ENCODE measurements at places on chromosomes 11 and 22.

DNA sequence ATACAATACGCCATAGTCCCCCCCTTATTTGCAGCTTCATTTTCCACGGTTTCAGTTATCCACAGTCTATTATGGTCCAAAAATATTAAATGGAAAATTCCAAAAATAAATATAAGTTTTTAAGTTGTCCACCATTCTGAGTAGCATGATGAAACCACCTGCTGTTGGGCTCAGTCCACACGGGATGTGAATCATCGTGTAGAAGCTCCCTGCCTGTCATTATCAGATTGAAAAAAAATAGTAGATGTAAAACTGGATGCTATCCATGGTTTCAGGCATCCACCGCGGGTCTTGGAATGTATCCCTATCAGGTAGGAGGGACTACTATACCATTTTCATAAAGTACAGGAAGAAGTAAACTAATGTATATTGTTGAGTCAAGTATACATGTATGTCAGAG, 127.4 kb downstream of the TTC17 start:
- DNase-seq, result no peak

DNA sequence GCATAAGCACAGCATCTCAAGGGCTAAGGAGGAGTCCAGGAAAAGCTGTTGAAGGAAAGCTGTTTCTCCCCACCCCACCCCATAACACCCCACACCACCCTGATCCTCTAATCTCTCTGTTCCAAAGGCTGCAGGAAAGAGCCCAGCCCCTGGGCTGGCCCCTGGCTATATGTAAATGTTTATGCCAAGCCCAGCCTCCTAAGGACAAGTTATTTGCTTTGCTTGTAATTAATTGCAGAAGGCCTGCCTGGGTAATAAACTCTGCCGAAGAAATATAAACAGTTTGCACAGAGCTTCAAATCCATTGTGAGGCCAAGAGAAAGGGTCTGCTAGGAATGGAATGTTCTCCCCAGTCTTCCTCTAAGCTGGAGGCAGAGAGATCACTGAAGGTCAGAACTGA, 21.2 kb downstream of the ARRB1 start:
- no peak for DNase-seq

DNA sequence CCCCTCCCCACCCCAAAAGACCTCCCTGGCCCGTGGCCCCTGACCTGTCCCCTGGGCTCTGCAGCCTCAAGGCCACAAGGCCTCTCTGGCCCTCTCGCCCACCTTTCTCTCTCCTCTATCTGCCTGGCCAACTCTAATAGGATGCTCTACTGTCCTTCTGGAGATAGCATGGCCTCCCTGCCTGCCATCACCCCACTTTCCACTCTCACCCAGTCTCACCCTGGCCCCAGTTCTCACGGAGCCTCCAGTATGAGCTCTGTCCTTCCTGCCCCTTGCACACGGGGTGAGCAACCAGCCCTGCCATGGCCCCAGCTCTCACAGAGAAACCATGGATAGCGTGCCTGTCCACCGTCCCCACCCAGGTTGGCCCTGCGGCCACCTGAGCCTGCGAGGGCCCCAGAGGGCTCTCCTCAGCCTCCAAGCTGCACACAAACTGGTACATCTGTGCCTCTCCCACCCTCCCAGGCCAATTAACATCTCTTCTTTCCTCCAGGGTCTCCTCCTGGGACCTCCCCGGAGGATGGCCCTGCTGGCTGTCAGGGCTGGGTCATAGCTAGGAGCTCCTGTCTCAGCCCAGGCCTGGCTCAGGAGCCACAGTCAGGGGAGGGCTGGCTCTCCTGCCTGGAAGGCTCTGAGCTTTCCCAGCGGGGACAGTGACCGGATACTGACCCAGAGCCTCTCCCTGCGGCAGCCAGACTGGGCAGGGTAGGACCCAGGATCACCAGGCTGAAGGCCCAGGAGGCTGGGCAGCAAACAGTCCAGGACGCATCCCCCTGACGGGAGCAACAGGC, 22.3 kb downstream of the RTN4R start:
- no peak for DNase-seq

- no peak for DNase-seq
Observed at GRCh38 chr11:8631395-8632118, 37.5 kb upstream of the STK33 start.

DNA sequence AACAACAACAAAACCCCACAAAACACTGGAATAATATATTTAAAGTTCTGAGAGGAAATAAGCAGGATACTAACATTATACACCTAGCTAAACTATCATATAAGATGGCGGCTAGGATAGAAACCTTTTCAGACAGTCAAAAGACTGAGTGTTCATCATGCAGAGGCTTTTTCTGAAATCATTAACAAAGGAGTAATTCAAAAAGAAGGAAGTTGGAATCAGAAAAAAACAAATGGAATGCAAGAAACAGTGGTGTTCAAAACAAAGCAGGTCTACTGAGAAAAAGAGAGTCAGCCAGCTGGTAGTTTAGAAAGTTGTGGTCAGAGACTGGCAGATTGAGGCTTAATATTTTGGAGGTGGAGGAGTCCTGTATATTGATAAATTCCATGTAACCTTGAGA, 30.1 kb upstream of the ZBTB44 start:
- DNase-seq, result no peak

DNA sequence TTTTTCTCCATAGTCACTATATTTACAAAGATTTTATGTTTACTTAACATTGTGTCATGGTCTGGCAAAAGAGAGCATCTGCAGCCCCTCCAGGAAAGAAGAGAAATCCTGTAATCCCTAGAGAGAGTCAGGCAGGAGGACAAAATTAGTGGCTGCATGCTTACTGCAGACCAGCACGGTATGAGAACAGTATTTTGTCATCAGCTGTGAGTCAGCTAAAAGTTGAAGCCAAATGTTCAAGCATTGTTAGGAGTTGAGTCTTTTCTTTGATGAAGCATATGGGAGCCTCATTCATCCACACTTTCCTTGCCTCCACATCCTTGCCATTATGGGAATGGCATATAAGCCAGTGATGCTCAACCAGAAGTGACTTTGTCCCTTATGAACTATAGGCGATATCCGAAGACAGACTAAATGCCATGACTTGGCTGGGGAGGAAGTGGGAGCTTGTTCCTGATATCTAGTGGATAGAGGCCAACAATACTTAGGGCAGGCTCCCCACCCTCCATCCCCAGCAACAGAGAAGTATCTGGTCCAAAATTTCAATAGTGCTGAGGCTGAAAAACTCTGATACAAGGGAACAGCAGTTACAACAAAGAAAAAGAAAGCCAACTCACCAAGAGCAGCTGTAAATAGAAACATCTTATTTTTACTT, 112.0 kb upstream of the OR5AK2 start:
- DNase-seq, result no peak

DNA sequence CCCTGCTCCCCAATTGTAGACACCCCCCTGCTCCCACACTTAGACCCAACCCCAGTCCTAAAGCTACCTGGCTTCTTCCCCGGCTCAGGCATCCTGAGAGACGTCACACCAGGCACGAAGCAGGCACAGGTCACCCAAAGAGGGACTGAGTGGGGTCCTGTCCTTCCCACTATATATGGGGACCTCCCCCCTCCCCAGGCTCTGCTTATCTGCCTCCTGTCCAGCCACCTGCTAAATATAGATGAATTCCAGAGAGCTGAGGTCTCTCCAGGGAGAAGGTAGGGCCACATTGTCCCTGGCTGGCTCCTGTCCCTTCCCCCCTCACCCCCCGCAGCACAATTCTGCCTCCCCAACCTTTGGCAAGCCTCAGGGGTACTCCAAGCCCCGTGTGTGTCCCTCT, at the start of gene MYBPC3:
Gene MYBPC3 (minus strand): TSS at position 147 of the 400 bp plus-strand sequence. CDS start 55 bp downstream, at position 92.
- DNase-seq, result no peak

GRCh38 chr11:12111549-12112520, 1.4 kb downstream of the MICAL2 start:
- no peak for DNase-seq

DNA sequence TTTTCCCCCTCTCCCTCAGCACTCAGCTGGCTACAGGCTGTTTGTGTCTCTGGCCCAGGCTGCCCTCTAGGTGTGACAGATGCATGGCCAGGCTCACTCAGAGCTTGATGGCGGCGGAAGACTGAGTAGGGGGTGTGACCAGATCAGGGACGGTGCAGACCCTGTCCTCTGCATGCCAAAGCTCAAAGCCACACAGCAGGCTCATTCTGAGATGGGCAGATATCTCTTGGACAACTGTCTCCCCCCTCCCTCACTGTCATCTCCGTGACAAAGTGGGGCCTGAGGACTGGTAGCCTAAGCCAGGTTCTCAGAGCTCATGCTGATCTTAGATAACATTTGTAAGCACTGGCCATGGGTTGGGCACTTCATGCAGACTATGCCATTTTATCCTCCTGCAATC, 231.3 kb downstream of the DSCAML1 start:
- DNase-seq, result no peak

- DNase-seq, result no peak
Observed at GRCh38 chr11:12175694-12176241, 65.4 kb downstream of the MICAL2 start.

DNA sequence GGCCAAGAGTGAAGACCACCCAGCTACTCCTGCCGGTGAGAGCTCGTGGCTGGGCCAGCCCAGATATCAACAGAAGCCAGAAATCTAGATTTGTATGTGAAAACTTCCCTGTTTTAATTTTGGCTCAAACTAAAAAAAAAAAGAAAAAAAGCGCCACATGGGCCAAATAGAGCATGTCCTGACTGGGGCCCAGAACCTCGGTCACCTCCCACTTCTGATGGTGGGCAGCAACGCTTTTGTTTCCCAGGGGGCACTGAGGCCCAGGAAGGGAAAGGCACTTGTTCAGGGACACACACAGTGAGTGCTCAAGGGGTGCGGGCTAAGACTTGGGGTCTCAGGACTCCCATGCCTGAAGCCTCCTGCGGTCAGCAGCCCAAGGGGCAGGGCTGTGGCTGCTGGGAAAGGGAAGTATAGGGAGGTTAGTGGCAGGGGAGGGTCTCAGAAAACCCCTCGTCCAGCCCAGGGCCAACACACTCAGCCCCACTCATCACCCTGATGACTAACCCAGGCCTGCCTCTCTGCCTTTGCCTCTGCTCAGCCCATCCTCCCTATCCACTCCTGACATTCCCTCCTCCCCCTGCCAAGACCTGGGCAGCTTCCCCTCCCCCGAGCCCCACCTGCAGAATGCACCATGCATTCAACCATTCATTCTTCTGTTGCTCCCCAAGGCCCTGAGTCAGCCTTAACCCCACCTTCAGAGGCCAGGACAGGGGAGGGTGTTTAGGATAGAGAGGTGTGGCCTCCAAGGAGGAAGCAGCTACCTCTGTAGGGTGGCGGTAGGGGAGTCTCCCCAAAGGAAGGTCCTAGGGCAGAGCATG, 30.0 kb upstream of the TCF20 start:
- DNase-seq, result no peak

- no peak for DNase-seq
Observed at GRCh38 chr11:90286640-90287039, 63.8 kb upstream of the CHORDC1 start.

- peak; percentile 8 for DNase-seq
Observed at GRCh38 chr11:108880510-108880909, 215.6 kb downstream of the DDX10 start.

DNA sequence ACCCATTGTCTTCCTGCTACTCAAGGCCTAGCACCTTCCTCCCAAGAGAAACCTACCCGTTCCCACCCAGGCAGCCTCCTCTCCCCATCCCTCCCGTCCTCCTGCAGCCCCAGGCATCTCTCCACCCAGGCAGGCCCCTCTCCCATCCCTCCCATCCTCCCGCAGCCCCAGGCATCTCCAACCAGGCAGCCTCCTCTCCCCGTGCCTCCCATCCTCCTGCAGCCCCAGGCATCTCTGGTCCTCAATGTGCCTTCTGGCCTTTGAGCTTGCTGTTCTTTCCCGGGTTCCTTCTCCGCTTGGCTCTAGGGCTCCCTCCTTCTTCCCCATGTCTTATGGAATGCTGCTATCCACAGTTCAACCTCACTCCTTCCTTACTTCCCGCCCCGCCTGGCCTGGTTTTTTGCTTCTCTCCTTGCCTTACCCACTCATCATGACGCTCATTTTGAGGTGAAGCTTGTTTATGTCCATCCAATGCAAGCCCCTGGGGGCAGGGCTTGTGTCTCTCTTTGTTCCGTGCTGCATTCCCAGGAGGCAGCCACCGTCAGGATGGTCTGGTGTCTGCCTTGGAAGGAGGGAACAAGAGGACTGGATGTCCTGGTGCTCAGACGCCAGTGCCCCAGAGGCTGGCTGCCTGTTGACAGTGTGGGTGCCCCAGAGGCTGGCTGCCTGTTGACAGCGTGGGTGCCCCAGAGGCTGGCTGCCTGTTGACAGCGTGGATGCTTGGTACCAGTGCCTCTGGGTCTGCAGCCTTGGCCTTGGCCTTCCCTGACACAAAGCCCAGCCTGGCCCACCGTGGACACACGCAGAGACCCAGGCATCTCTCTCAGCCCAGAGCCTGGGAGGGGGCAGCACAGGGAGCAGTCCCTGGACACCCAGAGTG, 815.7 kb downstream of the BRD1 start:
- no peak for DNase-seq

DNA sequence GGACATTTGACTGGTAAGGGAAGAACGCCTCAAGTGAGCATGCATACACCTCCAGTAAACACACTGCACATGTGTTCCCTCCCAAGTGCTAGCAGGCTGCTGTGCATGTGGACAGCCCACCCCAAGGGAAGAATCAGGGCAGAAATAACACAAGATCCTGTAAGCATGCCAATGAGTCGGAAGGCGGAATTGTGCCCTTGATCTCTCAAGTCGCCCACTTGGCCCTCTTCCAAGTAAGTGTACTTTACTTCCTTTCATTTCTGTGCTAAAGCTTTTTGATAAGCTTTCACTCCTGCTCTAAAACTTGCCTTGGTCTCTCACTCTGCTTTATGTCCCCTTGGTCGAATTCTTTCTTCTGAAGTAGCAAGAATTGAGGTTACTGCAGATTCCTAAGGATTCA, 139.6 kb downstream of the TRPC6 start:
- no peak for DNase-seq

- DNase-seq, result no peak
Observed at GRCh38 chr11:83033972-83034672, 37.6 kb downstream of the RAB30 start.

DNA sequence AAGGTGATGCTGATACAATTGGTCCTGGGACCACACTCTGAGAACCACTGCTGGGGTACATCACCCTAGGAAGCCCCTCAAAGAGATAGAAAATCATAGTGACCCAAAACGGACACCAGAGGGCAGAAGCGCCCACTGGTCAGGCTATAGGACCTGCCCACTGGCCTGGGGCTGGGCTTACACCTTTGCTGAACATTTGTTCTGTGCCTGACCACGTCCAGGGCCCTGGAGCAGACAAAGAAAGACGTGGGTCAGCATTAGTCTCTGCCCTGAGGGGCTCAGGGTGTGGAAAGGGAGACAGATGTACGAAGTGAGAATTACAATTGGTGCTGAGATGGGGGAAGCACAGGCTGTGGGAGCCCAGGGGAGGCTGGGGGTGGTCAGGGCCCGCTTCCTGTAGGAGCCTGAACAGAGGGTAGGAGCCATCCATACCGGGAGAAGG, 14.4 kb upstream of the SERPINH1 start:
- peak; percentile 67 for DNase-seq

- no peak for DNase-seq
Observed at GRCh38 chr22:37368058-37368457, 59.2 kb downstream of the ELFN2 start.

DNA sequence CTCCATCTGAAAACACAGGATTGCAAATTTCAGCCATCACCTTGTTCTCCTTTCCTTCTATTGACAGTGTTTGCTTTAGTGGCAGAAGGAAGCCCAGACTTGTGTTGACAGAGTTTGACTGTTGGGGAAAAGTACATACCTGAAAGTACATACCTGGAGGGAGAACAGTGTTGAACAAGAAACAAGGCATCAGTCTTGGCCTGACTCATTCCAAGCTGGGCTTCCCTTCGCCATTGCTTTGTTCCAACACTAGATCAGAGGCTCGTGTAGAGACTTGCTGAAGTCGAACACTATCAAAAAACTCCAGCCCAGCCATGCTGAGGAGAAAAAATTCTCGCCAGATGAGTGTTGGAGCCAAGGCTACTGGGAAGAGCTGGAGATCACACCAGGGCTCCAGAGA, 133.4 kb downstream of the BBOX1 start:
- DNase-seq, result no peak
